ENCODE measurements at places on chromosomes 12 and 14.
A peak's percentile ranks its signal among the peaks of the same experiment; 100 is the strongest.

DNA sequence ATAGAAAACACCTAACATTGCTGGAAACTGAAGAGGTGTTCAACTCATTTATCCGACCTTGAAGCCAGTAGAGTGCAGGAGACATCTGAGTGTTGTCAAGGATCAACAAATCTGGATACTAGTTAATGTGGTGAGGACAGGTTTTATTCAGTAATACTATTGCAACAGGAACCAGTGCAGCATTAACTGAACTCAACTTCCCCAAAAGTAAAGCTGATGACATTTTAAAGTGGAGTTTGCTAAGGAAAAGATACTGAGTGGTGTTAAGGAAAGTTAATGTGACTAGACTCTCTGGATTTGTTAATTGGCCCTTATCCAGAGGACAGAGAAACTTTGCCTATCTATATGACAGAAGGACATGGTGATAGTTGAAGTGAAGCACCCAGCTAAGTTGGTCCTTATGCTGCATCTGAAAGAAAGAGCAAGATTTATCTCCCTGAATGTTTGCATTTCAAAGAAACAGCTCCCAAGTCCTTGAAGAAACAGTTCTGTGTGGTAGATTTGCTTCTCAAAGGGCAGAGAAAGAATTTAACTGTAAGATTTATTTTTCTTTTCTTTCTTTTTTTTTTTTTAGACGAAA, 1.2 kb upstream of the CLEC7A start:
- DNase-seq = no peak

- DNase-seq = no peak
Measured at GRCh38 chr14:105005929-105006830, 14.7 kb downstream of the CDCA4 start.

DNA sequence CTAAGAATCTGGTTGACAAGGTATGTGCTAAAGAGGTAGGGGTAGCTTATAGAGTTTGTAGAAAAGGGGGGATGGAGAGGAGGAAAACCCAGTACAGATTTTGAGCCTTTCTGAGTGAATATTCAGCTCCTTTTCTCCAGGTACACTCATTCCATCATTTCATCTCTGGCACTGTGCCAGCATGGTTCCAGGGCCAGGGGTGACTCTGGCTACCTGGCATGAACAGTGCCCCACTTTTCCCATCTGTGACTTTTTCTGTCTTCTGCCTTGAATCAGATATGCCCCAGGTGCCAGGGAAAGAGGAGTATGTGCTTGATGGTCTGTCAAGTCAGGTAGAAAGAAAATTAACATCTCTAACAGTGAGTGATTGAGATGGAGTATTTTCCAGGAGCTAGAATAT, 175.7 kb downstream of the CACNA1C start:
- DNase-seq = no peak

DNA sequence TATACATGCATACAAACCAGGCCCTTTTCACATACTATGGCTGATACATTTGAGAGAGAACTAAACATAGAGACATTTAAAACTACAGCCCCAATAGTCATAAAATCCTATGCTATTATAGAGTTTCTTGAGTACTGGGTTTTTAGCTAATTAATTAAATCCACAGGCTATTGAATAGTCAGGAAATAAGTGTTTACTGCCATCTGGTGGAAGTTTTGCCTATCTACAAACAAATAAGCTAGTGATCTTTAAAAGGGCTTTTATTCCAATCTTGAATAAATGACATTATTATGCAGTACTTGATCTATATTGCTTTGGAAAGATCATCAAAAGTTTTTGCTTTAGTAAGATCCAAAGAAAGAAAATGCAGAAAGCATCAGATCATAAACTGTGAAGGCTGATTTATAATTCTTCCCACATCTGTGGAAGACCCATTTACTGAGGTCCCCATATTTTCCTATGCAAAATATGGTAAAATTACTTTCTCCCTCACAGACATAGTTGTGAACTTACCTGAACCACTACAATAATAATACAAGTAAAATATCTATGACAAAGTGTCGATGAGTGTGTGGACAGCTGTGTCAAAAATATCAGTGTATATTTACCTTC, 131.3 kb downstream of the ITPR2 start:
- peak; percentile 65 for DNase-seq

DNA sequence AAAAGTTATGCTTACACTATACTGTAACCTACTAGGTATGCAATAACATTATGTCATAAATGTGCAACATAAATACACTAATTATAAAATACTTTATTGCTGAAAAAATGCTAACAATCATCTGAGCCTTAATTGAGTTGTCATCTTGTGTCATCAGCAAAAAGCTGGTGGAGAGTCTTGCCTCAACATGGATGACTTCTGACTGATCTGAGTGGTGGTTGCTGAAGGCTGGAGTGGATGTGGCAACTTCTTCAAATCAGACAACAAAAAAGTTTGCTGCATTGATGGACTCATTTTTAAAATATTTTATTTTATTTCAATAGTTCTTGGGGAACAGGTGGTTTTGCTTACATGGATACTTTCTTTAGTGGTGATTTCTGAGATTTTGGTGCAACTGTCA, 93.9 kb upstream of the AMN1 start:
- DNase-seq = no peak

DNA sequence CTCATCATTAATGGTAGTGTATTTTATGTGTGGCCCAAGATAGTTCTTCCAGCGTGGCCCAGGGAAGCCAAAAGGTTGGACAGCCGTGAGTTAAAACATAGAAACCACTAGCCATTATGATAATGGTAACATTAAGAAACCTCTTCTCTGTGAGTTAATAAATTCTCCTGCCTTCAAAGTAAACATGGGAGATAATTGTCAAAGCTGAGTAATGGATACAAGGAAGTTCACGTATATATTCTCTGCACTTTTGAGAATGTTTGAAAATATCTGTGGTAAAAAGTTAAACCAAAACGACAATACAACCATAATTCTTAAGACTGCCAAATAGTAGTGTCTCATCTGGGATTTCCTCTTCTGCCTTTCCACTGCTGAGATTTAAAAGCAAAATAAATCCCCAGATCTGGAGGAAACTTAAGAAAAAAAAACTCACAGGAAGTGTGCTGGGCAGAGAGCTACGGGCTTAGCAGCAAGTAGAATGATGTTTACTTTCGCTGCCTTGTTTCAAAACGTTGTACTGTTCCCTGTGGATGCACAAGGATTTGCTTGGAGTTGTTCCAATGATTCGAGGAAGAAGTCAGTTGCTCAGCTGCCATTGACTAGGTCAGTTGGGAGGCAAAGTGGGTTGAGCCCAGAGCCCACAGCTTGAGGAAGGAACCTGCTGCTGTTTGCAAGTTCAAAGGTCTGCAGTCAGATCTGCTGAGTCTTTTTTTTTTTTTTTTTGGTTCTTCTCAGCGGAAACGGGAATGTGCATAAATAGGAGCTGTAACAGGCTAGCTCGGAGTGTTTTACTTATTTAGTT, 1.7 kb downstream of the TPCN1 start:
- peak; percentile 89 for DNase-seq

DNA sequence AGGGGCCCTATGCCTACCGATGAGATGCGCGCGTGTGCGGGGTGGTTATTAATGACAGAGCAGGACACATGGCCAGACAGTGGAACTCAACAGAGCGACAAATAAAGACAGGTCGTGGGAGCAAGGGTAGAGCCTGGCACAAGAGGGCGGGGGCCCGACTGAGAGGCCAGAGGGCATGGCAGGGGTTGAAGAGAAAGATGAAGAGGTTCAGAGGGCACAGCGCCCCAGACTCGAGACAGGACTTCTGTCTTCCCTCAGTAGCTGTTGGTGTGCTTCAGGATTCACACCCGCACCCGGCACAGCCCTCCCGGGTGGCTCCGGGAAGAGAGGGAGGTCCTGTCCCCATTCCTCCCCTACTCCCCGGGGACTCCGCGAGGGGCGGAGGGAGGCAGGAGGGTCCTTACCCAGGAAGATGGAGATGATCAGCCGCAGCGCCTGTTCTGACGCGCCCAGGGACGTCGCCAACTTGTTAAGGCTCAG, 366 bp downstream of the LPCAT3 start:
- DNase-seq = no peak

DNA sequence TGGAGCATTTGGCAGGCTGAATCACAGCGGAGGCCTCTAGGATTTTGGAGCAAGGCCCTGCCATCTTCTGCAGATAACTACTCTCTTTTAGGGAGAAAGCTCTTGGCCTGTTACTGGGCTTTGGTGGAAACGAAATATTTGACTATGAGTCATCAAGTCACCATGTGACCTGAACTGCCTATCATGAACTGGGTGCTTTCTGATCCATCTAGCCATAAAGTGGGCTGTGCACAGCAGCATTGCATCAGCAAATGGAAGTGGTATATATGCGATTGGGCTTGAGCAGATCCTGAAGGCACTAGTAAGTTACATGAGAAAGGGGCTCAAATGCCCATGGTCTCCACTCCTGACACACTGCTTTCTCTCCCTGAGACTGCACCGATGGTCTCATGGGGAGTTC, 21.1 kb downstream of the GYS2 start:
- peak; percentile 1 for DNase-seq

DNA sequence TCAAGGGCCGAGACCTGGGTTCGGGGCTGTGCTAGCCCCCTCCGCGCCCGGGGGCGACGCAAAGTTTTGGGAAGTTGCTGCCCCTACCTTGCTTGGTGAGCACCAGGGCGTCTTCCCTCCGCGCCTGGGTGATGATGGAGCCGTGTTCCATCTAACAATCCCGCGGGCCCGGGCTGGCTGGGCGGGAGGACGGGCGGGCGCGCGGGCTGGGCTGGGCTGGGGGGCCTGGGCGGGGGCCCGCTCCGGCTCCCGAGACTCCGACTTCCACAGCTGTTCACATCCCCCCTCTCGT, 298 bp downstream of the CTDSP2 start:
- peak; percentile 60 for DNase-seq

- DNase-seq = no peak
Measured at GRCh38 chr12:43453761-43454160, 98.2 kb downstream of the ADAMTS20 start.

DNA sequence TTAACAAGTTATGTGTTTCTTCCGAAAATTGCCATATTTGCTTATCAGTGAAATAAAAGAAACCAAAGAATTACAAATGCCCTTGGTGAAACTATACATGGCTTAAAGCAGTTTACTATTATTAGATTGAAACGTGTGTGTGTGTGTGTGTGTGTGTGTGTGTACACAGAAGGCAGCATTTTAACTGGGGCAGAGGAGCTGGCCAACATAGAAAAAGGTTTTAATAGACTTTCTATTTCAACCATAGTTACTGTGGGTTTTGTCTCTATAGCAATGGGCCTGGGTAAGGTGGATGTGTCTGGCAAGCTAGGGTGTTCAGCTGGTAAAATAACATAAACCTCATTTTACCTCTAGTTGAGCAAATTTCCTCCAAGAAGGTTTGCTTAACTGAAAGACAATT, 6.5 kb downstream of the PRICKLE1 start:
- DNase-seq = no peak

DNA sequence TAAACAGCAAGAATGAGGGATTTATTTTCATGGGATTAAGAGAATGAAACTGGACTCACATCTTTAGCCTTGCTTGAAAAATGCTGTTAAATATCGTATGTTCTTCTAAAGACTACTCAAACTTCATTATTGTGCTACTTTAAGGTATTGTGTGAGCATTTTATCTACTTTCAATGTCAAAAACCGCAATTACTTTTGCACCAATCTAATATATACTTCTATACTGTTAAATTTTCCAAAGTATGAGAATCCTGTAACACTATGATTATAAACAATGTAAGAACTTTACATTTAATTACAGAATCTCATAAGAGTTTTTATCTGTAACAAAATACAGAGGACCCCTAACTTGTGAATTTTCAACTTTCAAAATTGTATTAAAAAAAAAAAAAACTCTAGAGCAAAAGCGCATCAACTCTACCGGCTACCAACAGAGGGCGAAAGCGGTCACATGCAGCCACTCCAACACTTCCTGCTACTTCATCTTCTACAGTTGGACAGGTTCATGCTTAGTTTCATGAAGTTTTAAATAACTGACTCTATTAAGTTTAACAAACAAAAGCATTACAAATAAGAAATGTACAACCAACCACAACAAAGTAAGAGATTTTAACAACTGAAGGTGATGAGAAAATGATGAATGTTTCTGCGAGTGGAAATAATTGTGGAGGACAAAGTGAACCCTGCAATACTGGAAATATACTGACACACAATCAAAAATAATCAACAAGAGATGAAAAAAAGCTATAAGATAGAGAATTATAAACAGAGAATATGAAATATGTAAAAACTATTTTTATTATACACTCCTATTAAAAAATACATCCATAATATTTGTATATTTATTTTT, 210.9 kb downstream of the MED13L start:
- peak; percentile 55 for DNase-seq

DNA sequence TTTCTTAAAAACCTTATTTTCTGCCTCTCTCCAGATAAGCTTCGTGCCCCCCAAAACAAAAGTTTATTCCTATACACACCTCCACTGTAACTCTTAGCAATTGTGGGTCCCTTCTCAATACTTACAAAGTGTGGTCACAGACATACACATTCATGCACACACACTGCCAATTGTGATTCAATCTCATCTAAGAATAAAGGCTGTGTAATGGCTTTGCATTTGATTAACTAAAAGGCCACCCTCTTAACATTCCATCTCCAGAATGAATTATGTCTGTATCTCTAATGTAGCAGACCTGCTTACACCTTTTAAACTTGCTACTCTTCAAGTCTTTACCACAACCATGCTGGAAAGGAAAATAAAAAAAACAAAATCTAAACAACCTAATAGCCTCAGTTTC, 49.5 kb downstream of the MYF5 start:
- DNase-seq = no peak

DNA sequence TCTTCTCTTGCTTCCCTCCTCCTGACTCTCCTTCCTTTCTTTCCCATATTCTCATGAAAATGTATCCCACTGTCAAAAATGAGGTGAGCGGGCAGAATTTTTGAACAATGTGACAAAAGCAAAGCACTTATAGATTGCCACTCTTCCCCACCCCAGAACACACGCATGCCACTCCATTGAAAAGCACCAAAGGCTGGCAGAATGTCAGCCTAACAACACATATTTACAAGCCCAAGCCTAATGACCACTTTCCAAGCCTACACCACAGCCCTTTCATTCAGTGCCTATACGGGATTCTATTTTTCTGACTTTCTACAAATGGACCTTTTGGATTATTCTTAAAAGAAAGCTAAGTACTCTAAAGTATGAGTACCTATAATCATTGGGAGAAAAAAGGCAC, 62.9 kb upstream of the METAP2 start:
- no peak for DNase-seq

GRCh38 chr14:79783041-79783440, 428.3 kb downstream of the DIO2 start:
- DNase-seq = no peak

All from MCF 10A (cell line).